ENCODE measurements at places on chromosomes 16 and 17.
A peak's percentile ranks its signal among the peaks of the same experiment; 100 is the strongest.

GRCh38 chr16:13012601-13013000 is 111.2 kb downstream of the SHISA9 start:
- DNase-seq = peak; percentile 36

DNA sequence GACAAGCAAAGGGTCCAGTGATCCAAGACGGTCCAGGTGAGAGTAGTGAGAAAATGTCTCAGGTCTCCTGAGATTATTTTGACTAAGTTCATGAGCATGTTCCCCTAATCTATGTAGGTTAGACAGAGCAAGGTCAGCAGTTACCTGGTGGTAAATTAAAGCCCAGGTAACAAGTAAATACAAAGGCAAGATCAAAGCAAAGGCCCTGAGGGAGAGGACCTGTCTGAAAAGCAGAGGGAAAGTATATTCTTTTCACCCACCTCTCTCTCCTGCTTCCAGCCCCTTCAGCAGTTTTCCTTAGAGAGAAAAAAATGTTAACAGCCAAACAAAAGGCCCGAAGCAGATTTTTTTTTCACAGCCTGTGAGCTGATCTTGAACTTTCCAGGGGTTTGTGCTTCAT is 302.7 kb downstream of the MAP2K6 start:
- no peak for DNase-seq

DNA sequence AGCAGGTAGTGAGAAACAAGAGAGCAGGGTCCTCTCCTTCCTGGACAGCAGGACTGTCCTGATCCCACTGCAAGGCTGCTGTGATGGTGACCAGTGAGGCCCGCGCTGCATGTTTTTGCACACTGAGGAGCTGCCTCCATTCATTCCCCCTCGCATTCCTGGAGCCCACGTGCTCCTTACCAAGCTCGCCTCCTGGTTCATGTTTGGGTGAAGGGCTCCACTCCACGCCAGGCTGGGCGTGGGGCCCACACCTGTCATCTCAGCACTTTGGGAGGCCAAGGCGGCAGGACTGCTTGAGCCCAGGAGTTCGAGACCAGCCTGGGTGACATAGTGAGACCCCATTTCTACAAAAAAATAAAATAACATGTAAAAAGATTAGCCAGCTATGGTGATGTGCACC is 15.4 kb upstream of the FASN start:
- DNase-seq = no peak

- DNase-seq = no peak
Observed at GRCh38 chr17:32870027-32870670, 6.8 kb downstream of the MYO1D start.

- peak; percentile 41 for DNase-seq
Observed at GRCh38 chr17:40460968-40461731, 17.9 kb downstream of the IGFBP4 start.

GRCh38 chr17:57565176-57565575 is 179.9 kb downstream of the CCDC182 start:
- no peak for DNase-seq

GRCh38 chr17:41230094-41230493 is 2.2 kb upstream of the KRTAP9-3 start:
- no peak for DNase-seq

GRCh38 chr16:3020604-3021448 is 658 bp downstream of the TNFRSF12A start:
- DNase-seq = no peak

- no peak for DNase-seq
Observed at GRCh38 chr17:27449541-27449940, 6.7 kb upstream of the KSR1 start.

- no peak for DNase-seq
Observed at GRCh38 chr17:48615047-48615962, at the start of gene HOXB8. TSS of gene HOXB8 (minus strand) at chr17:48615292. CDS start at chr17:48614704, 588 bp downstream.

DNA sequence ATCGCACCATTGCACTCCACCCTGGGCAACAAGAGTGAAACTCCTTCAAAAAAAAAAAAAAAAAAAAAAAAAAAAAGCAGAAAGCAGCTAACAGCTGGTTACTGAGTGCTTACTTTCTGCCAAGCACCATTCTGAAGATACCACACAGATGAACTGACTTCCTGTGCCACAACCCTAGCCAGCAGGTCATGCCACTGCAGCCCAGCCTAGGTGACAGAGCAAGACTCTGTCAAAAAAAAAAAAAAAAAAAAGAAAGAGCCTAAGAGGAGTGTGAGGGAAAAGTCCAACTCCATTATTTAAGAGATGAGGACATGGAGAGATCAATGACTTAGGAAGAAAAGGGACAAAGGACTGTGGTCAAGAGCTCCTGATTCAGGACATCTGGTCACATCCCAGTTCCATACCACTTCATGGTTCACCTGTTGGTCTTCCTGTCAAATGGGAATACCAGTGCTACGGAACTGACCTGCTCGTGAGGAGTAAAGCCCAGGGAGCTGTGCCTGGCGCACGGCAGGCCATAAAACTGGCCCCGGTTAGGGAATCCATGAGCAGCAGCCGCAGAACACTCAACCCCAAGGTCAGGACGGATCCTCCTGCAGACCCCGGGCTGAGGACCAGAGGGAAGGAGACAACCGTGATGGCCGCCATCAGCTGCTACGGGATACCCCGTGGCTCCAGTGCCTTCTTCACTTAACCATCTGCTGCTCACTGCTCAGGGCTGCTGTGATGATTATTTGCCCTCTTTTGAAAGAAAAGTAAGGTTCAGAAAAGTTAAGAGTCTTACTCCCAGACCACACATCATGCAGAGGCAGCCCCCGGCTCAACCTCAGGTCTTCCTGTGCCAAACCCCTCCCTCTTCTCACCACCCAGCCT is 950 bp downstream of the KLHDC4 start:
- DNase-seq = no peak

DNA sequence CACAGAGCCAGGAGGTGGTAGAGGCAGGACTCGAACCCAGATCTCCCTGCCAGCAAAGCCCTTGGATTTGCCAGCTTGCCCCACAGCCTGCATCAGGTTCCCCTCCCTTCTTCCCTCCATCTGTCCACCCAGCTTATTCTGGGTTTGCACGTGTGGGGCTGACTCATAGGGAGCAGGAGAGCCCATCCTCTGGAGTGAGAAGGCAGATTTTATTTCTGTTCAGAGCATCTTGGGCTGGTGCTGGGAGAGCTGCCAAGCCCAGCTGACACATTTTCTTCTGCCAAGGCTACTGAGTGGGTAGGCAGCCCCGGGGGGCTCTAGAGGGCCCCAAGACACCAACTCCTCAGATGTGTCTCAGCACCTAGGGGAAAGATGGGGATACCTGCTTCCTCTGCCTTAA is 106.3 kb upstream of the CRHR1 start:
- DNase-seq = no peak

- DNase-seq = no peak
Observed at GRCh38 chr16:22235839-22236745, 30.0 kb downstream of the EEF2K start.

GRCh38 chr16:57600048-57600835 is 28.2 kb upstream of the ADGRG1 start:
- DNase-seq = peak; percentile 65

GRCh38 chr17:41131979-41132378 is 8.0 kb upstream of the KRTAP4-12 start:
- DNase-seq = no peak

- DNase-seq = no peak
Observed at GRCh38 chr16:79301051-79301450, 299.5 kb downstream of the MAF start.

DNA sequence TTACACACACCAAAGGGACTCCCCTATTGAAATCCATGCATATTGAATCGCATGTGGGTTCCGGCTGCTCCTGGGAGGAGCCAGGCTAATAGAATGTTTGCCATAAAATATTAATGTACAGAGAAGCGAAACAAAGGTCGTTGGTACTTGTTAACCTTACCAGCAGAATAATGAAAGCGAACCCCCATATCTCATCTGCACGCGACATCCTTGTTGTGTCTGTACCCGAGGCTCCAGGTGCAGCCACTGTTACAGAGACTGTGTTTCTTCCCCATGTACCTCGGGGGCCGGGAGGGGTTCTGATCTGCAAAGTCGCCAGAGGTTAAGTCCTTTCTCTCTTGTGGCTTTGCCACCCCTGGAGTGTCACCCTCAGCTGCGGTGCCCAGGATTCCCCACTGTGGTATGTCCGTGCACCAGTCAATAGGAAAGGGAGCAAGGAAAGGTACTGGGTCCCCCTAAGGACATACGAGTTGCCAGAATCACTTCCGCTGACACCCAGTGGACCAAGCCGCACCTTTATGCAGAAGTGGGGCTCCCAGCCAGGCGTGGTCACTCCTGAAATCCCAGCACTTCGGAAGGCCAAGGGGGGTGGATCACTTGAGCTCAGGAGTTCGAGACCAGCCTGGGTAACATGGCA is 2.2 kb downstream of the GAA start:
- no peak for DNase-seq

DNA sequence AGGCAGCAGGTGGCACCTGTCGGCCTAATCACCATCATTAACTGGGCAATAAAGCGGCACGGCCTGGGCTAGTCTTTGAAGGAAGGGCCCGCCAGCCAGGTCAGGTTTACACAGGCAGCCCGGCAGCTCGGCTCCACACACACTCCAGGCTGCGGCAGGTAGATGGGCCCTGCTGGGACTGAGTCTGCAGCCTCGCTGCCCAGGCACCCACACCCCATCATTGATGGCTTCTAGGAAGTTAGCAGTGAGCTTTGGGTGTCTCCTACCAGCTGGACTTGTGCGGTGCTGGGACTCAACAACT is 6.8 kb upstream of the FOXN1 start:
- DNase-seq = no peak

DNA sequence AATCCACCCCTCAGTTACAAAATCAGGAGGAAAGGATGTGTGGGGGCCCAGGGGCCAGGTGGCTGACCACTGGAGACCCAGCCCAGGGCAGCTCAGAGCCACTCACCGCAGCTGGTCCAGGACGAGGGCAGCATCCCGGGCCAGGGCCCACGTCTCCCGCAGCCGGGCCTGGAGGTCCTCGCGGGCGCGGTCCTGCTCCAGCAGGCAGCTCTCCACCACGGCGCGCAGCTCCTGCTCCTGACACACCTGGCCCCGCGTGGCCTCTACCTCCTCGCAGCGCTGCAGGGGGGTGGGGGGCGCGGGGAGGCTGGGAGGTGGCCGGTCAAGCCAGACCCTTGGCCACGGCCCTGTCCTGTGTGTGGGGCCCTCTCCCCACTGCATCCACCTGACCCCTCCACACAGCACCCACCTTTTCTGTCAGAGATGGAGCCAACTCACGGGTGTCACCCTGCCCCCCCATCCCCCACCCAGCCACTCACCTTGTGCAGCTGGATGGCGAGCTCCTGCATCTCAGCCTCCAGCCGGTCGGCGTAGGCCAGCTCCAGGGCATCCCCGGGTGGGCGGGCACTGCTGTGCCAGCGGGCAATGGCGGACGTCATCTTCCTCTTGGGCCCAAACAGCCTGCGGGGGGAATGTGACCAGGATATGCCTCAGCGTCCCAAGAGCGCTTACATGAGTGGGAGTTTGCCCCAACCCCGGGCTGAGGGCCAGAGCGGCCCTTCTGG is 5.1 kb downstream of the NUDT16L1 start:
- no peak for DNase-seq

GRCh38 chr17:63931981-63932561 is at the start of gene CD79B:
TSS of gene CD79B (minus strand) at chr17:63932331. CDS start at chr17:63932261, 70 bp downstream.
- no peak for DNase-seq

GRCh38 chr17:41510251-41511065 is 5.0 kb upstream of the KRT13 start:
- DNase-seq = no peak

GRCh38 chr17:65688307-65688706 is 126.9 kb upstream of the AXIN2 start:
- DNase-seq = no peak

GRCh38 chr16:35146031-35146710 is 1686.8 kb downstream of the TP53TG3F start:
- no peak for DNase-seq

GRCh38 chr17:66906321-66907278 is 57.9 kb upstream of the CACNG4 start:
- peak; percentile 83 for DNase-seq

GRCh38 chr17:62996221-62996620 is 30.2 kb downstream of the TANC2 start:
- DNase-seq = no peak

GRCh38 chr17:300881-301280 is 51.7 kb downstream of the RPH3AL start:
- no peak for DNase-seq

GRCh38 chr17:78092794-78093324 is 35.7 kb downstream of the TMC6 start:
- no peak for DNase-seq

GRCh38 chr16:983044-984030 is 1.8 kb downstream of the SOX8 start:
- no peak for DNase-seq

GRCh38 chr17:81429821-81430551 is 34.7 kb downstream of the BAHCC1 start:
- no peak for DNase-seq

- DNase-seq = peak; percentile 66
Observed at GRCh38 chr16:68040506-68041288, 17.6 kb downstream of the DUS2 start.

- DNase-seq = peak; percentile 64
Observed at GRCh38 chr17:44137891-44138709, 3.6 kb upstream of the HROB start.
